Suprapubic skin (tissue), 4 donors: ENCODE measurements at places on chromosomes 2 and 18. TPM values are rescaled to one million over a fixed set of nuclear protein-coding genes. Genes with fewer than 3 reads are reported as not detected.

- DNase-seq: no peak
Observed at GRCh38 chr2:46198966-46199365, 98.2 kb upstream of the EPAS1 start.

DNA sequence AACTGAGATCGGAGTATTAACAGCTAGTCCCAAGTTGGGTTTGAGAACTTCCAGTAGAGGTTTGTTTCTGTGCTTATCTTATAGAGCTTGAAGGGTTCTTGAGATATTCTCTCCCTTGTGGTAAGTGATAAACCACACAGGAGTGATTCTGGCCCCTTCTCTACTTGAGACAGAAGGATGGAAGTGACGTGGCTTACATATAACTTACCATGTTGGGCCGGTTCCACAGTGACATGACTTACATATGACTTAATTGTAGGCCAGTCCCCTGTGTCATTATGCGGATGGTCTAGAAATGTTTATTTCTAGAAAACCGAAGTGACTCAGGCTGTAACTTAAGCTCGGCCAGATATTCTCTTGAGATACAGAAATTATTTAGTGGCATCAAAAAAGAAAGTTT lies 62.7 kb downstream of the TRAPPC12 start:
- DNase-seq: no peak

GRCh38 chr2:147567136-147567535 lies 277.7 kb upstream of the ACVR2A start:
- DNase-seq: no peak

MARCO gene
- total RNA-seq: 0.68 TPM

CHRND gene
- total RNA-seq: not detected

DNA sequence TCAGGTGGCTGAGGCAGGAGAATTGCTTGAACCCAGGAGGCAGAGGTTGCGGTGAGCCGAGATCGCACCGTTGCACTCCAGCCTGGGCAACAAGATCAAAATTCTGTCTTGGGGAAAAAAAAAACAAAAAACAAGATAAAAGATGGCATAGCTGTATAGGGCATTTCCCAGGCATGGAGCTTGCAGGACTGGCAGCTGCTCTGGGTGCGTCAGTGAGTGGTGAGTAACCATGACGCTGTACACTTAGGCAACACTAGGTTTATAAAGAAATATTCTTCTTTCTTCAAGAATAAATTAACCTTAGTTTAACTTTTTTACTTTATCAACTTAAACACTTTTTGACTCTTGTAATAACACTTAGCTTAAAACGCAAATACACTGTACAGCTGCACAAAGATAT lies 15.4 kb downstream of the TGOLN2 start:
- DNase-seq: no peak

DNA sequence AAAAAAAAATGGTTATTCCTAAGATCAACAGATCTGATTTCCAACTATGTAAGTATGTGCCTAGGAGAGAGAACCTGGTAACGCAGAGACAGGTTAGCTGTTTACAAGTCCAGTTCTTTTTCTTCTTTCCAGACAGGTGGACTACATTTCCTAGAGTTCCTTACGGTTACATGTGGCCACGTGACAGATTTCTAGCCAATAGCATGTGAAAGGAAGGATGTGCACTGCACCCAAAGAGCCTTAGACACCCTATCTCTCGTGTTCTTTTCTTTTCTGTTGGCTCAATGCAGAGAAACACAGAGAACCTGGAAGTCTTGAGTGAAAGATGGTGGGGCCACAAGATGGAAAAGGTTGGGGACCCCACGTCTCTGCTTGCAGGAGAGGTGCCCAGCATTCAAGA lies 375.9 kb downstream of the TNS1 start:
- DNase-seq: no peak

FMNL2 gene
- total RNA-seq: 15.4 TPM

DNA sequence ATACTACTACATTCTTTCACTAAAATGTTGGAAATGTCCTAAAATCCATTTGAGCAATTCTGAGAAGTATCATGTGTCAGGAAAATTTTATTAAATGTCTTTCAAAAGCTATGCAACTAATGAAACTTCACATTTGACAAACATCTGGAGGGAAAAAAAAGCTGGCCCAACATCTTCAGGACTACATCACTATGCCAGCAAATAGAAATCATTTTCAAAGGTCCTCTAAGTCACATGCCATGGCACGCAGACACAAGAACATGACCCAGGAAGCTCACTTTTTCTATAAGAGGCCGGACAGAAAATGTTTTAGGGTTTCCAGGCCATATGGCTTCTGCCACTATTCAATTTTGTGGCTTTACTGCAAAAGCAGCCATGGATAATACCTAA lies 11.6 kb downstream of the KANSL3 start:
- no peak for DNase-seq

GRCh38 chr2:177783835-177784744 lies 288.5 kb downstream of the PDE11A start:
- no peak for DNase-seq

GRCh38 chr18:48990481-48991318 lies 39.9 kb upstream of the SMAD7 start:
- DNase-seq: no peak

DNA sequence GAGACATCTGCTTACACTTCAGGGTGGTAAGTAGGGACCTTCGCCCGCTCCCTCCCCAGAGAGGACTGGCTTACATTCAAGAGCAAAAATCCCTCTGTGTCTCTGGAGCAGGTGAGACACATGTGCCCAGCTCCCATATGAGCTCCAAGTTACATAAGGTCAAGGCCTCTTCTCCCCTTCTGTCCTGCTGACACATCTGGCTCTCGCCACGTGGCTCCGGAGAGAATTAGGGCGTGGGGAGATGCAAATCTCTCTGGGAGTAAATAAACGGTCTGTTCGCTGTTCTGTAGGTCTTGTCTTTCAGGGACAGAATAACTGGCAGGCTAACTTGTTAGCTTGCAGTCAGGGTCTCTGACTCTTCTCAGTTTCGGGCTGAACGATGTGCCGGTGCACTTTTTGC lies 16.2 kb downstream of the MRO start:
- DNase-seq: no peak

GRCh38 chr2:79387431-79387830 lies 125.4 kb upstream of the CTNNA2 start:
- no peak for DNase-seq

DNA sequence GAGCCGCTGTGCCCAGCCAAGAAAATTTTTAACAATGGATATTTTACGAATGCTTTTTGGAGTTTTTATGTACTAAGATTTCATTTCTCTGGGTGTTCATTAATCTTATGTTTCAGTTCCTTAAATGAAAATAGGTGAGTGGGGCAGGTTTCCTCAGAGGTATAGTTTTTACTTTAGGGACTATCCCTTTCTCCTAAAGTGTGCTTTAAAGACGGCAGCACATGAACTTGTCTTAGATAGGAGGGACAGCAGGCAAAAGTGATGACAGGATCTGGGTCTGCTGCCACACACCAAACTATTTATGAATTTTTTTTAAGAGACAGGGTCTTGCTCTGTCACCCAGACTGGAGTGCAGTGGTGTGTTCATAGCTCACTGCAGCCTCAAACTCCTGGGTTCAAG lies 8.0 kb upstream of the REL start:
- no peak for DNase-seq

- no peak for DNase-seq
Observed at GRCh38 chr2:74357627-74358026, 14.4 kb upstream of the SLC4A5 start.

GRCh38 chr2:44551497-44551896 lies 189.8 kb downstream of the CAMKMT start:
- DNase-seq: no peak

KCNIP3 gene
- 12.7 TPM for total RNA-seq

DNA sequence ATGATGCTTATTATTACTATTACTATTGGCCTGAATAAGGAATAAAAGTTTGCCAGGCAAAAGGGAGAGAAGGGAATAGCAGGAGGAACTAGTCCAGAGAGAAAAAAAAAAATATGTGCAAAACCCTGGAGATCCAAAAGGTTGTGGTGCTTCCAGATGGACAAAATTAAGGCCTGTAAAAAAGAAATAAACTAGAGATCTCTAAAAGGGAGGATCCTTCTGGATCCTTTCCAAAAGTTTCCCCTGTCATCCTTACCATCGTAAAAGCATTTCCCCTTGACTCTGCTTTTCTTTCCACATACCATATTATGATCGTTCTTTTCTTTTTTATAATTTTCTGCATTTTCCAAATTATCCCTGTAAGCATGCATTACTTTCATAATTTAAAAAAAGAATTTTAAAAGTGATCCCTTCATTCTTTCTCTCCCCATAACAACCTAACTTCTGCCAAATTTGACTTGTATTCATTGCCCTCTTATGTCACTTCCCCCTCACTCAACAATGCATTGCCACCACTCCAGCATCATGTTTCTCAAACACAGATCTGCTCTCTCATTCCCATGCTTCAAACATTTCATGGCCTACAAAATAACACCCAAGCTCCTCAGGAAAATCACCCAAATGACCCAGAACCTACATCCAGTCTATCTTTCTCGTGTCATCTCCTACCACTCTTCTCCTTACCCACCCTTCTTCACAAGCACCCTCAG lies 40.3 kb downstream of the RBMS1 start:
- DNase-seq: no peak

HOXD13 gene
- total RNA-seq: not detected

DNA sequence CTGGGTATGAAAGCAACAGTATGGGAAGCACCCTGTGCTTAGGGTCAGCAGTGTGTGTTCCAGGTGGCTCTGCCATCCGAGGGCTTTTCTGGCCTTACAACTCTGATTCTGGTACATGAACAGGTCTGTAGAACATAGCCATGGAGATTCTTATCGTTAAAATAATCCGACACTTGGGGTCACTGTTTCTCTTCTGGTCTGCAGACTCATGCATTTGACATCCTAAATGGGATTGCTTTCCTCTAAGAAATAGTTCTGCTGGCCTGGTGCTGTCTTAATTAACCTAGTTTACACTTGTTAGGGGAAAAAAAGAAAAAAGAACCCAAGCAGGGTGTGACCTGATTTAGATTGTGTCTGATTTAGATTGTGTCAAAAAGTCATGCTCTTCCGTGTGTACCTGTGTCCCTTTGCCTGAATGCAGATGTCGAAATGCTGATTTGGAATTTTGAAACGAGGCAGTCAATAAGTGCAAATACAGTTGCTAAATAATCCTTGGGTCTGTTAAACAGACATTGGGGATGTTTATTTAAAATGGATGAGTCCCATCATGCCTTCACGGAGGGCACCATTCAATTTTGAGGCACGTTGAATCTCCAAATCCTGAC lies 59.6 kb downstream of the TRPM8 start:
- DNase-seq: no peak

MROH2A gene
- not detected for total RNA-seq
